ENCODE measurements at places on chromosomes 5 and 9.

- no peak for DNase-seq
These were observed 976.4 kb upstream of the CDH9 start for GRCh38 chr5:28014779-28015178.

DNA sequence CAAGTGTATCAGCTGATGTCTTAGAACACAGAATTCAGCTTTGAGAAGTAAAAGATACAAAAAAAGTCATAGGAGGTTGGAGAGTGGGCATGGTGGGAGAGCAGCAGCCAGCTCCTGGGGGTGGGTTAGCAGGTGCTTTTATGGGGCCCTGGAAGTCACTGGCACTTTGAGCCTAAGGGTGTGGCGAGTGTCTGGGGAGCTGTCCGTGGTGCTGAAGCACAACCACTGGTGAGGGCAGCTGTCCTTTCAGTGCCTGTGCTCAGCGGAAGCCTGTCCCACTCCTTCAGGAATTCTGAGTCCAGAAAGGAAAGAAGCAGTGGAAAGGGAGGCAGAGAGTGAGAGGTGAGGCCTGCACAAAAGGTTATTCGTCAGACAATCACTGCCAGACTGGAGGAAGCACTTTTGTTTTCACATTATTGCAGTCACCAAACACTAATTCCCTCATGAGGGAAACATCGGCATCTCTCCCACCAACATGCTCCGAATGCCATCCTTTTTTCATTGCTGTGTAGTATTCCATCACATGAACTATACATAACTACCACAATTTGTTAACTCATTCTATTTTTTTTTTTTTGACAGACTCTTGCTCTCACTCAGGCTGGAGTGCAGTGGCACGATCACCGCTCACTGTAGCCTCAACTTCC, 59.4 kb upstream of the RAPGEF1 start:
- no peak for DNase-seq

- DNase-seq: peak; percentile 8
These were observed 87.7 kb downstream of the AUH start for GRCh38 chr9:91273853-91274552.

GRCh38 chr5:2511706-2512105, 239.8 kb downstream of the IRX2 start:
- no peak for DNase-seq

- DNase-seq: no peak
These were observed 2.0 kb downstream of the CTNND2 start for GRCh38 chr5:11902201-11902619.

DNA sequence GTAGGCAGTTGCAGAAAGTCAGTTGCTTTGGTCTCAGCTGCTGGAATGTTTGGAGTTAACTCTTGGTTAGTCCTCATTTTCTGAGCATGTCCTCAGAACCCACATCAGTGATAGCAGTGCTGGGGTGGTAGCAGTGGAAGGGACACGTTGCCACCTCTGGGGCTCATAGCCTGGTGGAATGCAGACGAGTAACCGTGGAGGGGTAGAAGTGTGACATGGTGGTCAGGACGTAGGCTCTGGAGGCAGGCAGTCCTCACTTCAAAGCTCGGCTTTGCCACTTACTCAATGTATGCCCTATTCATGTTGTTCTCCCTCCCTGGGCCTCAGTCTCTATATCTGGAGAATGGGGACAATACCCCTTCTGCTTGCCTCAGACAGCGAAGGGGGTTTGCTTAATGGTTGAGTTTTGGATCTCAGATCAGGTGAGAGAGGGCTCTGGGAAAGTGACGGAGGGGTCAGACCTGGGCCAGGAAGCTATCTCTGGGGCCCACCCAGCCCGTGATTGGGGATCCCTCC, 62.8 kb downstream of the RGS3 start:
- DNase-seq: no peak

- DNase-seq: no peak
These were observed 27.0 kb downstream of the MSX2 start for GRCh38 chr5:174751154-174752000.

DNA sequence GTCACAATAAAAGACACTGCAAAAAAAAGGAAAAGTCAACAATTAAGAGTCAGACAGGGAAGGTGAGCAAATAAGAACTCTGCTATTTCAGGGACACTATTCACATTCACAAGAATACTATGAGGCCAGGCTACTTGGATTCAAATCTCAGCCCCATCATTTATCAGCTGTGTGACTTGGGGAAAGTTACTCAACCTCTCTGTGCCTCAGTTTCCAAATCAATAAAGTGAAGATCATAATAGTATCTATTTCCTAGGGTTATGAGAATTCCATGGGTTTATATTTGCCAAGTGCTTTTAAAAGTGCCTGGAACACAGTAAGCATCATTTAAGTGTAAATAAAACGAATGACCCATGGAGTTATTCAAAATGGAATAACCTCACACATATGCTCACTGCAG, 56.4 kb downstream of the ALDH7A1 start:
- DNase-seq: no peak

- no peak for DNase-seq
These were observed 2.4 kb upstream of the C9orf50 start for GRCh38 chr9:129623331-129623730.

GRCh38 chr9:114039484-114039883, 38.6 kb downstream of the AMBP start:
- DNase-seq: no peak

DNA sequence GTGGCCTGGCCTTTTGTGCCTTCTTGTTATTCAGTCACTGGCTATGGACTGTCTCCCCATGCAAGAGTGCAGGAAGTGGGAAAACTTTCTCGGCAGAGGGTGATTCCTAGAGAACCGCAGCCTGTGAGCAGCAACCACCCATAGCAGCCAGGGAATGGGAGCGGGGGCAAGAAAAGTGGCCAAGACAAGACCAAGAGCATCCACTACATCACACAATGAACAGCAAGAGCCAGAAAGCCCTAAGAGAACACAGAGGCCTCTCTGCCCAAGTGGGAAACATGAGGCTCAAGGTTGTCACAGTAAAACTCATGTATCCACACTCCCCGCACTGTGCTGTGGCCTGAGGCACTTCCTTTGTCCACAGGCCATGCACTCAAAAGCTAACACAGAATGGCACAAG, 129.1 kb upstream of the FSTL4 start:
- DNase-seq: no peak
